DMS79 treated with DMSO at 0.1 percent for 48 hours (cell line): ENCODE measurements at places on chromosomes 1 and 21.
A peak's percentile ranks its signal among the peaks of the same experiment; 100 is the strongest.

GRCh38 chr1:89629146-89629545, 3.8 kb upstream of the LRRC8C start:
- no peak for DNase-seq

GRCh38 chr1:53362270-53362669, 34.4 kb upstream of the LRP8 start:
- DNase-seq: no peak

DNA sequence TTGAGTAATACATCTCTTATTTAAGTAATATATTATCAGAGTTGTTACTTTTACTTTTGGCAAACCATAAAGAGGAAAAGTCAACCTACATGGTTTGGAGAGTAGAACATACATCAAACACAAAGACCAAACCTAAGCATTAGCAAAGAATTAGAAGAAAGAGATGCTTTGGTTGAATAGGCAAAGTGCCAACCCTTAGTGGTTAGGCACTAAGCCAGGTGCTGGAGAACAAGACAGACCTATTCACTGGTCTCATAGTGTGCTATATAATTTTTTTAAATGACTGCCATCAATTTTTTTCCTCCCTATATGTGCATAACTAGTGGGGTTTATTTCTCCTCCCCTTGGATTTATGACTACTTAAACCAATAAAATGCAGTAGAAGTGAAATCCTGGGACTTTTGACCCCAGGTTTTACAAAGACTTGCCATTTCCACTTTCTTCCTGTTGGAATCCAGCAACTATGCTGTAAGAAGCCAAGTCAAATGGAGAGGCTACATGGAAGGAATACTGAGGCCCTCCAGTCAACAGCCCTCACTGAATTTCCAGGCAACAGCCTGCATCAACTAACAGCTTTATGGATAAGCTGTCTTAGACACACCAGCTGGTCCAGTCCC, 69.8 kb upstream of the HAO2 start:
- DNase-seq: peak; percentile 75

- DNase-seq: no peak
Observed at GRCh38 chr21:18007121-18007520, 188.0 kb upstream of the C21orf91 start.

DNA sequence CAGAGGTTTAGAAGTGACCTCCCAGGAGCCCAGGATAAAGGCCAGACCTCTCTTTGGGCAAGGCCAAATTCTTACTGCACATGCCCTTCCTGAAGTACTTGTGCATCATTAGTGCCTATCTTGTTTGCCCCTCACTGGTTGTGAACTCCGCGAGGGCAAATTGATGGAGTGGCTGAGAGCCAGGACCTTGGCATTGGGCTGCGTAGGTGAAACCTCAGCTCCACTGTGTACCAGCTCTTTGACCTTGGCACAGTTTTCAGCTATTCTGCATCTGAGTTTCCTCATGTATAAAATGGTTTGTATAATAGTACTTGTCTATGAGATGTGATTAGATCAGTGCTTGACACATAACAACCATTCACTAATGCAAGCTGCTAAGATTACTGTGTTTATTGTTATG, 11.5 kb downstream of the OTUD3 start:
- peak; percentile 31 for DNase-seq

DNA sequence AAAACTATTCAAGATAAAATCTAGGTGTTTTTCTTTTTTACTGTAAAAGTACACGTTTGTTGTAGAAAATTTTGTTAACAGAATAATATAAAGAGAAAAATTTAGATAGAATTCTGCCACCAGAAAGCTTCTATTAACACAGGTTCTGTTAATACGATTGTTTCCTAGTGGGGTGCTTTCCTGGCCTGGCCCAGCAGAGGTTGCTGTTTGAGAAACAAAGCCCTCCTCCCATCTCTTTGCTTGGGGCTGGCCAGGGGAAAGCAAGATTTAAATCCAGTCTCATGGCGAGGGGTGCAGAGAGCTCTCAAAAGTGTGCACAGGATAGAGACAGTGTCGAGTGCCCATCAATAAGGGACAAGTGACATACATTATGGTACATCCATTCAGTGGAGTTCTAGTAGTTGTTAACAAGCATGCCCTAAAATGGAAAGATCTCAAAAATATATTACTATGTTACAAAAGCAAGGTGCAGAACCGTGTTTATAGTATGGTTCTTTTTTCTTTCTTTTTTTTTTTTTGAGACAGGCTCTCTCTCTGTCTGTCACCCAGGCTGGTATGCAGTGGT, 14.6 kb upstream of the ACBD3 start:
- no peak for DNase-seq

DNA sequence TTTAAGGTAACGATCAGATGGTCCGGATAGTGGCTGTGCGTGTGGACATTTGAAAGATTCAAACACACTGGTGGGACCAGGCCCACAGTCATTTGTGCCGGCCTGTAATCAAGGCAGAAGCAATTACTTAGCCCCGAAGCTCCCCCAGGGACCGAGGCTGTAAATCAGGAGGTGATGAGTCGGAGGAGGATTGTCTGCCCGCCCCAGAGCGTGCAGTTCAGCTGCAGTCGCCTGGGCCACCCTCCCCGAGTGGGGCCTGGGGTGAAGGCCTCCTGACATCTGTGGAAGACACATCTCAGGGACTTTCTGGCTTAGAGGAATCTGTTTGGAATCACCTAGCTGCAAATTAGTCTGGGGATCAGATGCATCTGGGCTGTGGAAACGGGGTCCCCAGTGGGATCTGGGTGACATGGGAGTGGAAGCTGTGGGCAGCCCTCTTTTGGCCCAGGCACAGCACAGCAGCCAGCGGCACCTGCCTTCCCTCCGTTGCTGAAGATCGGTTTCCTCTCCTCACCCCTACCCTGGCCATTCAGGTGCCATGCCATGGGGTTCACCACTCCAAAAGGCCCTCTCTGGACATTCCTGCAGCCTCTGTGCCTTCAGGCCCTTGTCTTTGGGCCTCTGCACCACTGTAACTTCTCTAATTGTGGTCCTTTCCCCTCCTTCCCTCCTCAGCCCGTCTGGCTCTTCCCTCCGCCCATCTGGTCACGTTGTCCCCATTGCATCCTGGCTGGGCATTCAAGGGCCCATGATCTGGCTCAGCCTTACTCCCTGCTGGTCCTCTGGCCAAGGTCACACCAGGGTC, 25.7 kb downstream of the LHX4 start:
- DNase-seq: no peak

DNA sequence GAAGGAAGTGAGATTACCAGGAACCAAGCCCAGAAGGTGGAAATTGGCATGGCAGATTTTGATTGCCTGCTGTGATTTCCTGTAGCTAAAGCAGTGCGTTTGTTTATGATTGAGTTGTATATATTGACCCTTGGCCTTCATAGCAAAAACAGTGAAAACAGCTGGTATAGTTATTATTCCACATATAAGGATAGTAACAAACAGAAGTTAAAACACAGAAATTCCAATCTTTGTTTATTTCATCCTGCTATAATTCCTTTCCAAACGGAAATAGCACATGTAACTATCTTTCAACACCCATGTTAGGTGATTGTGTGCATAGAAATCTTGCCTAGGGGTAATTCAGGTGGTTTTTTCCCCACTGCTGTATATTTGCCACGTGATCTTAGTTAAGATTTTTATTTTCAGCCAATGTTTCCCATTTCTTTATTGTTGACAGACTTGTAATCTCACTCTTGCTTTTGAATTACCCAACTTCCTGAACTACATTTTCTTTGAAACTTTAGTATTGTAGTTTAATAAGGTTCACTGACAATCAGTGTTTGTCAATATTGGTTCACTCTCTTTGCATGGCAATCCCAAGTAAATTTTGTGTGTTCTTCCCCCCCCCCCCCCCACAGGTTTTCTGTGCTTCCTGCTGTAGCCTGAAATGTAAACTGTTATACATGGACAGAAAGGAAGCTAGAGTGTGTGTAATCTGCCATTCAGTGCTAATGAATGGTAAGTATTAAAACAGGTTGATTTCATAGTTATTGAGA, 102.7 kb downstream of the CC2D1B start:
- DNase-seq: no peak

GRCh38 chr1:181541947-181542346, 58.6 kb downstream of the CACNA1E start:
- DNase-seq: no peak

GRCh38 chr1:110347182-110347893, 8.2 kb downstream of the RBM15 start:
- DNase-seq: no peak
